MM.1S (cell line): ENCODE measurements at places on chromosomes 12 and 14.

DNA sequence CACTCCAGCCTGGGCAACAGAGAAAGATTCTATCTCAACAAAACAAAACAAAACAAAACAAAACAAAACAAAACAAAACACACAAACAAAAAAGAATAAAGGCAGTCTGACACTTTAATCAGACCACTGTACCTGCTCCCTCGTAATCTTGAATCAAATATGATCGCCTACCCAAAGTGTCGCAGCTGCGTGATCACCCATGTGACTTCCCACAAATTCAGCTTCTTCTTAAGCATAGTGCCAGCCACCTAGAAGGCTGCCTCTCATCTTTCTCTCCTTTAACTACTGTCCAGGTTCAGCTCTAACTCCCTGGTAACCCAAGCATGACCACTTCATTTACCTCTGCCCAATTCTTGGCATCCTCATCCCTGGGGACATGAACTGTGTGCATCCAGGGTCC, 37.4 kb downstream of the FMNL3 start:
- DNase-seq = no peak

- no peak for DNase-seq
These were observed 1.6 kb upstream of the CMAS start for GRCh38 chr12:22044391-22044790.

DNA sequence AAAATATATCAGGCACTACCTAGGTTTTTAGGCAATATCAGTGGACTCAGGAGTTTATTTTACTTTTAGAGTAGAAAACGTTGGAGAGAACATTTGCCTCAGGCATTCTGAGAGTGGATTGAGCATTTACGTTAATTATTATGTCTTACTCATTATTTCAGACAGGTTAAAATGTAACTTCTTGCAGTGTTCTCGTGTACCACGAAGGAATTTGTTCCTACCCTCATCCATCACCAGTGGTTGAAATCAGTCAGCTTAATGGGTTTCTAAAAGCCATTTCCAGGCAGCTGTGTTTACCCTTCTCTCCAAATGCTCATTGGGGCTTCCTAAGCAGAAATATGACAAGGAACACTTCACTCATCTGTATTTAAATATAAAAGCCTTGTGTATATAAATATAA, 9.1 kb upstream of the LDHB start:
- no peak for DNase-seq

- DNase-seq = no peak
These were observed 356.0 kb downstream of the ADGRD1 start for GRCh38 chr12:131309700-131310099.

GRCh38 chr12:75959060-75959459, 72.5 kb downstream of the PHLDA1 start:
- DNase-seq = no peak

GRCh38 chr14:74425525-74426201, 347 bp downstream of the SYNDIG1L start:
- DNase-seq = peak; percentile 26

- no peak for DNase-seq
These were observed 26.0 kb upstream of the TBX5 start for GRCh38 chr12:114431902-114432301.

DNA sequence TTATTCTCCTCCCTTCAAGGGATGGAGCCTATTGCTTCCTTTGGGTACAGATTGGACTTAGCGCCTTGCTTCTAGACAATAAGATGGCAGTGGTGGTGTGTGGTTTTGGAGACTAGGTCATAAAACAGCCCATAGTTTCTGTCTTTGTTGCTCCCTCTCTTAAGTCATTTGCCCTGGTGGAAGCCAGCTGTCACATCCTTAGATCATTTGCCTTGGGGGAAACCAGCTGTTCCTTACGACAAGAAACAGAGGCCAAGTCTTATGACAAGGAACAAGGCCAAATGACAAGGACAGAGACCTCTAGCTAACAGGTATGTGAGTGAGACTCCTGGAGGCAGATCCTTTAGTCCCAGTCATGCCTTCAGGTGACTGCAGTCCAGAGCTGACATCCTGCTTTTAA, 9.2 kb upstream of the PALS1 start:
- DNase-seq = no peak

- DNase-seq = no peak
These were observed 69.5 kb upstream of the SLC24A4 start for GRCh38 chr14:92253381-92253894.

DNA sequence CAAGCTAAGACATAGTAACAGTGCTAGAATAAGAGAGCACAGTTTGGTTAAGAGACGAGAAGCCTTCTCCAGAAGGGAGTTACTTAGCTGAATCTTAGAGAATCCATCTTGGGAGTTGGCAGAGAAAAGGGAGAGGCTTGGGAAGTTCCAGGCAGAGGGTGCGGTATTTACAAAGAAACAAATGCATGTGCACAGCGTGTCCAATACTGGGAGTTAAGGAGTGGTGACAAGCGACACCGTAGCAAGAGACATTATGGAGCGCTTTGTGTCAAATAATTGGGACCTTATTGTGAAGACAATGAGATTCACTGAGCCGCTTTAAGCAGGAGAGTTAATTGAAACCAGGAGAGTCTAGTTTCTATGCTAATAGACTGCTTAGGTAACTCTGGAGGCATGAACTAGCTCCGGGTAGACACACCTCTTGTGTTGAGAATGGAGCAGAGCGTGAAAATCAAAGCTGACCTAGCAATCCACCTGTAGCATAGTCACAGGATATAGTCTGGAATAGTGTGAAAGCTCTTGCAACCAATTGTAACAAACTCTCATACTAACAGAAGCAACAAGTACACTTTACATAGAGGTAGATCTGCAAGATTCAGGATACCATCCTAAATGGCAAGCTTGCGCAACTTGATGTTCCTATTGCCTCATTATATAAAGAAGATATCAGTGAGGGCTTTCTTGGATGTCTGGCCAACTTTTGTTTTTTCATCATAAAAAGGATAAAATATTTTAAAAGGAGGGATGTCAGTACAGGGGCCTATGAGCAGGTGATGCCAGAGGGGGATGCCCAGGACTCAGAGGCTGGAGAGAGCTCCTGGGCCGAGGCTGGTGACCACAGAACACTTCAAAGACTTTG, 5.3 kb downstream of the ALDH1L2 start:
- no peak for DNase-seq

DNA sequence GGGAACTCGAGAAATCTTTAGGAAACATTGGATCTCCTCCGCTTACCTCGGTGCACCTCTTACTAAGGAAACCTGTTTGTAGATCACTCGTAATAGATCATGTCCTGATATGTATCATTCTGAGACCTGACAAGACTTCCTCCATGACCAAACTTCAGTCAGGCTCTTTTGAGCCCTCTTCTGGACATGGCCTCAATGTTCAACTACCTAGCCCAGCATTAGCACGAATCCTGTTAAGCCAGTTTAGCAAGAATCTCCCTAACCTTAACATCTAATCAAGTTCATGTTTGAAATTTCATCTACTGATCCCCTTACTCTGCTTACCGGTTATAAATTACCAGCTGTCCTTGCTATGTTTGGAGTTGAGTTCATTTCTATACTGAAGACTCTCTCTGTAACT, 713.9 kb upstream of the USP15 start:
- DNase-seq = no peak

DNA sequence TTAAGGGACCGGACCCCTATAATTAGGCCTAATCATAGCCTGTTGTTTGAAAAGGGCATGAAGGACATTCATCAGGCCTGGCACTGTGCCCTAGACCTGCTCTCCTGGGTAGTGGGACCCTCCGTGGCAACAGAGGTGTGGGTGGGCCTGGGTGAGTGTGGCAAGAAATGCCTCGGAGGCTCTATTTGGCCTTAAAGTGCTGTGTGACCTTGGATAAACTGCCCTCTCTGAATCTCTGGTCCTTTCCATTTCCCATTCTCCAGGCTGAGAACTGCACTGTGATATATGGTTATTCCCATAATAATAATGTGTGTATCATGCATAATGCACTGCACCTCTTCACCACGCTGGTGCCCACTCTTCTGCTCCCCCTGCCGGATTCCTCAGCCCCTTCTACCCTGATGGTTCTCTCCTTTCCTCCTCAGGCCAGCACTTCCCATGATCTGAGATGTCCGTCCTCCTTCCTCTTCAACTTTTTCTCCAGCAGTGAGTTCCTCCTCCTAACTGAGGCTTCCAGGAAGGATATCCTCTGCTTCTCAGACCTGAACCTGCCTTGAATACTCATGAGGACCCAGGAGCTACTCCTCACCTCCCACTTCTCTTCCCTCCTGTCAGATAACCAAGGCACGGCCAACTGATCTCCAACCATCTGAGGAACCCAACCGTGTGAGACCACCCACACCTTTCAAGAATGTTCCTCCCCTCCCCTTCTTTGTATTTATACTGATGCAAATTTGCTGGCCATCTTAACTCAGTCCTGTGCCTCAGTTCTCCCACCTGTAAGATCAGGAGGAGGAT, 111.0 kb upstream of the PZP start:
- no peak for DNase-seq

DNA sequence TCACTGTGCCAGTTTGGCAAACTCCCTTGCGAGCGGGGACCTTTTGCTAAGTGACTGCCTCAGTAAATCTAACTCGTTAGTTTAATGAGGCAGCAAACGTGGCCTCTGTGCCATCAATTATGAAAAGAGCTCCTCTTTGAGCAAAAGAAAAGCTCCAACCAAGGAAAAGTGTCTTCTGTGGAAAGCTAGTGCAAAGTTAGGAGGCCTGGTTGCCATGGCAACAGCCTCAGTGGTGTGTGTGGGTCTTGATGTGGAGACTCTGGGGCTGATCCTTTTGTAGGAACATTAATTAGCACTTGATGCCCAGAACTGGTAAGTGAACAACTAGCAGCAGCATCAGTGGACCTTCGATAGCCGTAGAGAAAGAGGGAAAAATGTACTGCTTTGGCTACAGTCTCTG, 145.7 kb downstream of the CHST11 start:
- no peak for DNase-seq

DNA sequence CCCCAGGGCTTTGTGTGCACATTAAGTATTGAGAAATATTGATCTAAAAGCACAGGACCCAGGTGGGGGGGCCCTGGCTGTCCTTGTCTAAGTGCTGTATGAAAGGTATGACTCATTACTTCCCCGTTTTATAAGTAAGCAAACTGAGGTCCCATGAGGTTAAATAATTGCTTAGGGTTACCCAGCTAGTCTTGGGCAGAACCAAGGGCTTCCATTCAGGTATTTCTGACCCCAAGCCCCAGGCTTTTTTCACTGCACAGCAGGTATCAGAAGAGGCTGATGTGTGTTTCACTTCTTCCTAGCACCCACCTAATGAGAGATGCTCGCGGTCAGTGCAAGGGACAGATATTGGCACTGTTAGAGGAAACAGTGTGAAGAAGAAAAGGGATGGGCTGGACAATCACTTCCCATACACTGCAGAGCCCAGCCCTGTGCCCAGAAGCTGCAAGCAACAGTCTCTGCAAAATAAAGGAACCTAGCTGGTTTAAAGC, 4.7 kb upstream of the TC2N start:
- no peak for DNase-seq

DNA sequence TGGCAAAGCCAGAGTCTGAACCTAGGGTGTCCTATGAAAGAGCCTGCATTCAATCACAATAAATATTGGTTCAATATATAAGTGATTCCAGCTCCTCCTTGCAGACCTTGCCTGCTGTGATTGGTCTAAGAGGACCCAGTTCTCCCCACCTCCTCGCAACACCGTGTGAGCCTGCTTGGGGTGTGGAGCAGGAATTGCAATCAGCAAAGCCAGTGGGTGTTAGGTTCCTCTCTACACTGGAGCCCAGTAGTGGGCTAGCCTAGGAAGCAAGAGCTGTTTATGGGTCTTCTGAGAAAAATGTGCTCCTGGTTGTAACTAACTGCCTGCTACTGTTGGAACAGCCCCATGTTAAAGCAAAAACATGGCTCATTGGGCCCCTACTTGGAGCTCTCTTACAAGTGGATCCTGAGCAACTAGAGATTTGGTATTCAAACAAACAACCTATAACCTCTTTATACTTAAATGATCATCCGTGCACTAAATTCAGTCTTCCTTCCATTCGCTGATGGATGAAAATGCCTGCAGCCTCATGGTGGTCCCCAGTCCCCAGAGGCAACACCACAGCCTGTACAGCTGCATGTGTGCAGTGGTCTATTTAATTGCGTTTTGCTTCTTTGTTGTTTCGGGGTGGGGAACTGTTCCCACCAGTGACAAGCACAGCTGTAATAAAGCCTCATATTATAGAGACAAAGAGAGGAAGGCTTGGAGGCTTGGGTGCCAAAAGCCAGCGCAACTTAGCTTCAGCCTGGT, 3.7 kb upstream of the SELPLG start:
- peak; percentile 43 for DNase-seq

DNA sequence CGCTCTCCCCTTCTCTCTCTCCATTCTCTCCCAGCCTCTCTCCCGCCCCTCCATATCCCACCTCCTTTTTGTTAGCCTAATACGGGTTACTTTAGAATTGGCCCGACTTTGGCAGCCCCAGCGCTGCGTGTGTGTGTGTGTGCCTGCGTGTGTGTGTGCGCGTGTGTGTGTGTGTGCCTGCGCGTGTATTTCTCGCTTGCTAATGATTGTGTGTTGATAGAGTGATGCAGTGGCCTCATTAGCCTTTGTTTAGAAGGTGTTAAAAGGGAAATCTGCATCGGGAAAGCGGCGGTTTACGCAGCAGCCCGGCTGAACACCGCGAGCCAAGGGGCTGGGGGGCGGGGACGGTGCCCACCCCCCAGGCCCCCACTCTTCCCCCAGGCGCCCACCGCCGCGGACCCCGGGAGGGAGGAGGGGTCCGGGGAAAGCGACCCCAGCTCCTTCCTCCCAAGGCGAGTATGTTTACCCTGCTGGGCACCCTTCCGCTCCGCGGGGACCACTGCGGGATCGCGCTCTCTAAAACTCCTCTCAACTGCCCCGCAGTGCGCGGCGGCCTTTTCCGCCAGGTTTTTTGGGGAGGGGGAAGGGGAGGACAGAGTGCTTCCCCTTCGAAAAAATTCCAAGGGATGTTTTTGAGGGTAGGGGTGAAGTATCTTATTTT, 6.8 kb upstream of the LHX5 start:
- no peak for DNase-seq

DNA sequence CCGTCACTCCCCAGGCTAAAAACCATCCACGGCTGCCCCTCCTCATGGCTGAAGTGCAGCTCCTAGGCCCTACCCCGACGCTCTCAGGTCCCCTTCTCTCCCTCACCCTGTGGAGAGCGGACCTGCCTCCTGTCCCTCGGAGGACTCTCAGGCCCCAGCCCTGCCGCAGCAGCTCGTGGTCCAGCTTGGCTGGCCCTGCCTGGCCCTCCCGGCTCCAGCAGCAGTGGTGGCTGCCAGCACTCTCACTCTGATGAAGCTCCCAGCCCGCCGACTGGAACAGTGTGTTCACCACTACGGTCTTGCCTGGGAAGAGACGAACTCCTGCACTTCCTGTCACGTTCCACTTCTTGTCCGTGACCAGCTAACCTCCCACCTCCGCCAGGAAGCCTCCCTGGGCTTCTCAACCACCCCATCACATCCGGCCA, 11.1 kb downstream of the BAG5 start:
- DNase-seq = no peak
